Smooth muscle cell of bladder (primary cell): ENCODE measurements at places on chromosomes 7 and 10. TPM values are rescaled to one million over a fixed set of nuclear protein-coding genes. Genes with fewer than 3 reads are reported as not detected.

WNT8B gene
- total RNA-seq: not detected in 2 replicates

CDC14C gene
- not detected in 2 replicates for total RNA-seq

NCAPG2 gene
- total RNA-seq: 5.3 and 7.0 TPM in 2 replicates

RPEL1 gene
- under 0.01 TPM in 1 of 2 replicates, not detected in the other for total RNA-seq

GPNMB gene
- 58.6 and 163 TPM in 2 replicates for total RNA-seq

NUTM2D gene
- 1.4 and 1.5 TPM in 2 replicates for total RNA-seq

SEMA3D gene
- total RNA-seq: 4.6 and 12.1 TPM in 2 replicates

NKX2-3 gene
- total RNA-seq: not detected in 2 replicates

TMEM213 gene
- not detected in 2 replicates for total RNA-seq

C10orf53 gene
- total RNA-seq: not detected in 2 replicates

SKIDA1 gene
- total RNA-seq: 0.28 TPM in 2 replicates

LRRC4 gene
- 0.28 and 0.46 TPM in 2 replicates for total RNA-seq

ANKRD1 gene
- total RNA-seq: 0.14 and 0.18 TPM in 2 replicates

NPY gene
- not detected in 2 replicates for total RNA-seq

PAX2 gene
- total RNA-seq: not detected in 2 replicates

NKX1-2 gene
- total RNA-seq: not detected in 2 replicates

EPHA1 gene
- 0.09 and 0.14 TPM in 2 replicates for total RNA-seq

FEZF1 gene
- total RNA-seq: not detected in 2 replicates

AOAH gene
- total RNA-seq: not detected in 2 replicates

NANOS1 gene
- total RNA-seq: 0.14 and 0.18 TPM in 2 replicates

PRR15 gene
- total RNA-seq: 0.28 and 0.83 TPM in 2 replicates

PPP1R17 gene
- not detected in 2 replicates for total RNA-seq

FUOM gene
- 6.7 and 15.5 TPM in 2 replicates for total RNA-seq

TUBAL3 gene
- not detected in 2 replicates for total RNA-seq

TMEM139 gene
- not detected in 2 replicates for total RNA-seq

GARIN1A gene
- 0.43 and 0.83 TPM in 2 replicates for total RNA-seq

CYP3A7 gene
- total RNA-seq: 0.14 and 0.46 TPM in 2 replicates

CD36 gene
- total RNA-seq: 24.7 and 46.6 TPM in 2 replicates

CNNM2 gene
- total RNA-seq: 7.4 and 9.9 TPM in 2 replicates

FOXI2 gene
- not detected in 2 replicates for total RNA-seq

RGR gene
- not detected in 2 replicates for total RNA-seq

C10orf105 gene
- total RNA-seq: under 0.01 TPM in 2 replicates
